Right cardiac atrium (tissue), 5 donors: ENCODE measurements at places on chromosomes 4 and X. TPM values are rescaled to one million over a fixed set of nuclear protein-coding genes. Genes with fewer than 3 reads are reported as not detected.

DNA sequence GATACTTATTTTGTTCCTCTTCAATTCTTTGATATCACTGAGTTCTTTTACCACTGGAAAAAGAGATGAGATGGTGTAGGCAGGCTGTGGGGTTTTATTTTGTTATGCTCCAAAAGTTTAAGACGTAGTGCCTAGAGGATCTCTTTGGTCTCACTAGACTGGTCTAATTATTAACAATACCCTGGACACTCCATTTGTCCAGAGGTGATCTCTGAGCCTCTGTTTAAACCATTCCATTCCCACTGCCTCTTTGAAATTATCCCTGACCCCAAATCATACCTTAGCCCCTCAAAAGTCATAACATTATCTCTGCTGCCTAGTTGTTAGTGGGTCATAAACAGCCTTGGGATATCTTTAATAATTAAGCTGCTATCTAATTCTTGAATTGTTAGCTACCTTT is 24.2 kb downstream of the SMPX start:
- DNase-seq = no peak

GRCh38 chrX:132602701-132603100 is 113.9 kb upstream of the MBNL3 start:
- DNase-seq = no peak

GRCh38 chr4:188780686-188781085 is 641.4 kb downstream of the TRIML1 start:
- no peak for DNase-seq

The CSAG1 gene
- not detected for total RNA-seq

DNA sequence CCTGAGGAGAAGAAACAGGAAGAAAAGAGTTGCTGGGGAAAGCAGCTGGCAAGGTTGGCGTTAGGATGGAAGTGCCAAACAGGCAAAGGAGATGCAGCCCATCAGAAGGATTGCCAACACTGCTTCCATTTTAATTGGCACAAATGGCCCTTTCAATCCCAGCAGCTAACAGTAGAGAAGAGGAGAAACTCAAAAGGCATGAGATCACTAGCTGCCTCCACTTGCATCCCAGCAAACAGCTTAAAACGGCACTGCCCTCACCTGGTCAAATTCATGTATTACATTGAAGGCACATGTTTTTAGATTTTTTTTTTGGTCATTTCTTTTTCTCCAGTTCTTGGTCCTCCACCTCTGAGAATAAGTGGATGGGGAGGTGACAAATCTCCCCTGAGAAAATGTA is 14.9 kb upstream of the LOC101059915 start:
- no peak for DNase-seq

DNA sequence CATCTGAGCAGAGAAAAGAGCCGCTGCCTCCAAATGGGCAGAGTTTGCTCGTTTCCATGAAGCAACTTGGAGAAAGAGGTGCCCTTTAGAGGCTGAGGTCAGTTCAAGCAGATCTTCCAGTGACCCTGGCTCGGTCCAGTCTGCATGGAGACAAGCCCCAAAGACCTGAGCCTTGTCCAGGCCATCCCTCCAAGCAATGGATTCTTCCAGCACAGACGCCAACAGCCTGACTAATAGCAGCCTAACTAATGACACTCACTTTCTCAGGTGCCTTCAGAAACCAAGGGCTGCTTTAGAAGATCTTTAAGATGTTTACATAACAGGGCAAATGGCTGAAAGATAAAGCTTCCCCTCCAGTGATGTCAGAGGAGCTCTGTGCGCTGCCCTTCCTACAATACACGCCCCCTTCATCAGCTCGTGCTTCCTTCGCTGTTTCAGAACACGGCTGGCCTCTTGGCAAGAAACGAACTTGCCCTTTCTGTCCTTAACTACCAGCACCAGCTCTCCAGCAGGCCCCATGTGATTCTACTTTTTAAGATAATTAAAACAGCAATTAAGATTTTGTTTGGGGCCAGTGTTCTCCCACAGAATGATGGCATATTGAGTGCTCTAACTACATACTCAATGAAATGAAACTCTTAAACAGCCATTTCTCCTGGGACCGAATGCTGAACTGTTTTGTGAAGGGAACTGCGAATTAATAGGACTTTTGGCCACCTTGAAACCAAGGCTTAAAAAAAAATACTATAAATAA is 119.0 kb downstream of the GPR143 start:
- peak; percentile 61 for DNase-seq

The PLXNB3 gene
- total RNA-seq = 9.2 TPM

- no peak for DNase-seq
These were observed 29.3 kb downstream of the CLCN5 start for GRCh38 chrX:49951524-49952193.

GRCh38 chrX:136647677-136648360 is at the start of gene CD40LG:
TSS of gene CD40LG (plus strand) at chrX:136648158. CDS start at chrX:136648249, 91 bp downstream.
- no peak for DNase-seq

The RTL5 gene
- total RNA-seq = 4.6 TPM

DNA sequence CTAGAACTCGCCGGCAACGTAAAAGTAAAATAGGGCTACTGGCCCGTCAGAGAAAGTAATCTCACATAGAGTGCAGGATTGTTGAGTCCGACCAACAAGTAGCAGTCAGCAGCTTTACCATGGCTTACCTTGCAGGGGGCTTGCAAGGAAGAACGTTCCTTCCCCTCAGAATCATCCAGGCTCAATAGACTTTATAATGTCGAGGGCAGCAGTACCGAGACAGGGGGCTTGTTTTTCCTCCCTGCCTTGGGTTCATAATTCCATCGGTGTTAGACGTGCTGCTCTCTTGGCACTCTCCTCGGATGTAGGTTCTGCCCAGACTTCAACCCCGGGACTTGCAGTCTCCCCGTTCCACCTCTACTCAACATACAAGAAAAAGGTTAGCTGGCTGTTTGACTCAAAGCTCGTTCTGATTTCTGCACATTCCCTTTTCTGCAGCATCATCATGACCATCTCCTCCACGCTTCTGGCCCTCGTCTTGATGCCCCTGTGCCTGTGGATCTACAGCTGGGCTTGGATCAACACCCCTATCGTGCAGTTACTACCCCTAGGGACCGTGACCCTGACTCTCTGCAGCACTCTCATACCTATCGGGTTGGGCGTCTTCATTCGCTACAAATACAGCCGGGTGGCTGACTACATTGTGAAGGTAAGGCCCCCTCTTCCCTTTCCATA is 1.5 kb downstream of the SLC10A4 start:
- no peak for DNase-seq

DNA sequence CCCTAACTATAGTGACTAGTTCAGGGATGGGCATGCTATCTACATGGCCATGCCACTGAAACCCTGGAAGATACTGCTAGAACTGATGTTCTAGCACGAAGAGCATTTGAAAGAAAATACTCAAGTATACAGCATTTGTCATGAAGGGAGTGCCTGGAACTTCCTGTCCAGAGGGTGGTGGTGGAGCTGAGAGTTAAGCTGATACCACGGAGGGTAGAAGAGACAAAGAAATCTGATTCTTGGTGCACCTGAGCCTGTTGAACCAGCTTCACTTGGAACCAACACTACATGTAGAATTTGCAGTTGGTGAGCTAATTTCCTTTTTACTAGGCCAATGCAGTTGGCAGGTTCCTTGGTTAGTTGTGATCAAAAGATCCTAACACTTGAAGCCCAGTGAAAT is 116.4 kb downstream of the CCNG2 start:
- DNase-seq = no peak

GRCh38 chr4:150366487-150366999 is 215.4 kb upstream of the MAB21L2 start:
- DNase-seq = no peak

DNA sequence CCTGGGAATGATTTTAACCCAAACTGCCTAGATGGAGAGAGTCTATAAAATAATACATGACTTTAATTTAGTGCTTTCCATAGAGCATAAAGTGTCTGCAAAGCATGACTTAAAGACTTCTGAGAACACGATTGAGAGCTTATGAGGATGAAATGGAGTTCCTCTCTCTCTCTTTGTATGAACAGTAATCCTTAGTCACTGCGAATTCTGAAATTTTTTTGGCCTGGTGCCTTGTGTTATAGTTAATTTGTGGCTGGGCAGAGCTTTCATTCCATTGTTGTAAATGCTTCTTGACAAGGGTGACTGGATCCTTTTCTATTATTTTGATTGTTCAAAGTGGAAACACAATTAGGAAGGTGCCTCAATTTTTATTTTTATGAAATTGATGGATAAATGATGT is 179.5 kb downstream of the CEP135 start:
- DNase-seq = no peak

The CASP6 gene
- 7.9 TPM for total RNA-seq

DNA sequence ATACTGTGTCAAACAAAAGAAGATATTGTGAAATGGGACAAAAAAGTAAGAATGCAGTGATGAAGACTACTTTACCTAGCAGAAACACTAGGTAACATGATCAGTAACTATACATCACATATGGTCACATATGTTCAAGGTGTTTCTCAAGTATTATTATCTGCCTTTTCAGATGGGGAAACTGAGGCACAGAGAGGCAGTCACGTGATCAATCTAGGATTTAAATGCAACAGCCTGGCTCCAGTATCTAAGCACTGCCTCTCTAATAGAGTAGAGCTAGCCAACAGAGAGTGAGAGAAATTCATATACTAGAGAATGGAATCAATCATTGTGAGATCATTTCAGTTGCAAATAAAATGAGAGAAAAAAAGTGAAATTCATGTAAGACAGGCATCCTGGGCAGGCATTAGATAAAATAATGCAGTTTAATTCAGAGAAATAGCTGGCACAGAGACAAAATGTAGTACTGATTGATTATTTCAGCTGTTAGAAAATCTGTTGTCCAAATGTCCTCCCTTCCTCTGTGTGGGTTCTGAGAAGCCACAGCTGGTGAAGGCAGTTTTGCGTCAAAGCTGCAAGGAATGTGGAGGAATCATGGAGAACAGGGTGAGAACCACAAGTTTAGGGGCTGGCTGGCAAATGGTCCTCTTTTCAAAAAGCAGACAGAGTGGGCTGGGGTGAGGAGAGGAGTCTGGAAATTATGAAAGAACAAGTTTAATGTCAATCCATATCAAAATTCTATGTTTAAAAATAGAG is 26.0 kb downstream of the SMIM43 start:
- no peak for DNase-seq

The ZFP42 gene
- not detected for total RNA-seq

The KDR gene
- 18.7 TPM for total RNA-seq

DNA sequence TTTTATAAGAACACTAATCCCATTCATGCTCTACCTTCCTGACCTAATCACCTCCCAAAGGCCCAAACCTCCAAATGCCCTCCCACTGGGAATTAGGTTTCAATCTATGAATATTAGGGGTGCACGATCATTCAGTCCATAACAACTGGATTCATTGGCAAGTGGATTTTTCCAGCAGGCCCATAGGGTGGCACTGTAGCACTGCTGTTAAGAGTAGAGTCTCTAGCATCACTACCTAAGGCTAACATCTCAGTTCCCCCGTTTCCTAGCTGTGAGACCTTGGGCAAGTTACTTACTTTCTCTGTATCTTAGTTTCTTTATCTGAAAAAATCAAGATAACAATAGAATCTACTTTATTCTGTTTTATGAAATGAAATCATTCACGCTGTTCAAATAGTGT is 315.8 kb downstream of the STIM2 start:
- DNase-seq = no peak

GRCh38 chr4:104351706-104352105 is 143.0 kb downstream of the CXXC4 start:
- no peak for DNase-seq

DNA sequence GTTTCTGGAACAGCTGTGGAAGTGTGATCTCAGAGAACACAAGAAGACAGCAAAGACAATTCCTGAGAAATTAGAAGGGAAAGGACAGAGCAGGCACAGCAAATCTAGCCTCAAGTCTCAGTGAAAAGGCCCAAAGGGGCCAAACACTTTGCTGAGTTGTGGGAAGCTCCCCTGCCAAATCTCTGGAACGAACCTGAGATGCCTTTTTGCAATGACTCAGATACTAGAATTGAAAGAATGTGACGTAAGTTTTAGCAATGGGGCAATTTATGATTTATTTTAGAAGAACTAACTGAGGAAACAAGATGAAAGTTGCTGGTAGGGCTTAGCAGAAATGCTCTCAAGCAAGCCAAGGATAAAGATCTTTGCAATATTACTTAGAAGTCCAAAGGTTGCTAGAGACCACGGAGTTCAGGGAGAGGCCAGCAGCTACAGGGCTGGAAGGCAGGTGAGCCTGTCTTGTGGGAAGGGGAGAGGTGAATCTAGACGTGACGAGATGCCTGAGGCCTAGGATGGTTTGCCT is 92.8 kb downstream of the AMELX start:
- peak; percentile 40 for DNase-seq

GRCh38 chrX:39953879-39954278 is 143.9 kb downstream of the BCOR start:
- peak; percentile 77 for DNase-seq

The LRRC66 gene
- 0.74 TPM for total RNA-seq

DNA sequence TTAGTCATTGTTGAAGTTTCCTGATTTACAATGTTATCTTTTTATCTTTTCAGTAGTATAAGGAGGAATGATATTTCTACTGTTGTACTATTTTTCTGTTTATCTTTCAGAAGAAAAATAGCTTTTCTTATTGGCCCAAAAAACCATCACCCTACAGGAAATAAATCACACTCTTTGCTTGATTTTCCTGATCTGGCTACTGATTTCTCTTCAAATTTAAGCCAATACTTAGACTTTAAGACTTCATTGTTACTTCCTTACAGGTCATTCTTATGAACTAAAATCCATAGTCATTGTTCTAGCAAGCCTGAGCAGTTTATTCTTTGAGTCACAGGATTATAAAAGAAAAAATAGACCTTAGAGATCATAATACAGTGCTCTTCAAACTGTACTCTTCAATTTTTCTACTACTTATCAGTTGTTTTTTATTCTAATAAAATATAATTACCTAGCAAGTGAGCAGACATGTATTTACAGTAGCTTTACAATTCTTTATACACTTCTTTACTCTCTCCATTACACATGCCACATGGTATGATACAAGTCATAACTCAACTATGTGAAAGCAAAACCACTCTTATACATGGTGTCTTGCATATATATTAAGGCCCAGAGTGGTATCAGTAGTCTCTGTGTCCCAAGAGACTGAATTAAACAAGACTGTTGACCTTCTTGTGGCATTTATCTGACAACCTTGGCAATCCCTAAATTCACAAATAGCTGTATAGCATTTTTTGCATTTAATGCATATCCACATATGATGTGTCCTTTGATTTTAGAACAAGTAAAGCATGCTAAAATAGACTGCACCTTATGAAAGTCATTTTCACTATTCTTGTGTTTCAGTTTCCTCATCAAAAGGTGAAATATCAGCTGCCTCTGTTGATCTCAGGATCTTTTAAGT is 47.9 kb downstream of the TET2 start:
- no peak for DNase-seq

- DNase-seq = no peak
These were observed 144.0 kb downstream of the FNIP2 start for GRCh38 chr4:158912806-158913205.

DNA sequence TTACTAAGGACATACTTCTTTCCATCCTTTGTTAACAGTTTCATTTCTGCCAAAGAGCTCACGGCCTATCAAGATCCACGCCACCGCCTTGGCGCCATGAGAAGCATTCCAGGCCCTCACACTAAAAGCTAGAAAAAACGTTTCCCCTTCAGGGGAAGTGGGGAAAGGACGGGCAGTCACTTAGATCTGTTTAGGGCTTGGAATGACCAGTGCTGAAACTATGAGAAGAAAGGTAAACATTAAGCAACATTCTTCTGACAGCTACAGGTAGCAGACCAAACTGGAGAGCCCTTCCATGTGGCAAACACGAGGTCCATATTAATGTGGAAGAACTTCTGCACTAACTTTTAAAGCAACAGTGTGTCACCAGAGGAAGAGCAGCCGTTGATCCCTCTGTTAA is 146.7 kb downstream of the SH3KBP1 start:
- DNase-seq = no peak
